ENCODE measurements at places on chromosomes 16 and 17. TPM values are rescaled to one million over a fixed set of nuclear protein-coding genes. Genes with fewer than 3 reads are reported as not detected.

GRCh38 chr16:12753203-12754023 lies 50.3 kb downstream of the CPPED1 start:
- no peak for DNase-seq

DNA sequence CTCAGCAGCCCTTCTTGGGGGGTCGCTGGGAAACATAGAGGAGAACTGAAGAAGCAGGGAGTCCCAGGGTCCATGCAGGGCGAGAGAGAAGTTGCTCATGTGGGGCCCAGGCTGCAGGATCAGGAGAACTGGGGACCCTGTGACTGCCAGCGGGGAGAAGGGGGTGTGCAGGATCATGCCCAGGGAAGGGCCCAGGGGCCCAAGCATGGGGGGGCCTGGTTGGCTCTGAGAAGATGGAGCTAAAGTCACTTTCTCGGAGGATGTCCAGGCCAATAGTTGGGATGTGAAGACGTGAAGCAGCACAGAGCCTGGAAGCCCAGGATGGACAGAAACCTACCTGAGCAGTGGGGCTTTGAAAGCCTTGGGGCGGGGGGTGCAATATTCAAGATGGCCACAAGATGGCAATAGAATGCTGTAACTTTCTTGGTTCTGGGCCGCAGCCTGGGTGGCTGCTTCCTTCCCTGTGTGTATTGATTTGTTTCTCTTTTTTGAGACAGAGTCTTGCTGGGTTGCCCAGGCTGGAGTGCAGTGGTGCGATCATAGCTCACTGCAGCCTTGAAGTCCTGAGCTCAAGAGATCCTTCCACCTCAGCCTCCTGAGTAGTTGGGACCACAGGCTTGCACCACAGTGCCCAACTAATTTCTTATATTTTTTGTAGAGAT lies 3.4 kb downstream of the STH start:
- peak; percentile 84 for DNase-seq

Gene TAT
- not detected for total RNA-seq

- DNase-seq, result no peak
These were observed 681 bp downstream of the USP43 start for GRCh38 chr17:9645851-9646545.

DNA sequence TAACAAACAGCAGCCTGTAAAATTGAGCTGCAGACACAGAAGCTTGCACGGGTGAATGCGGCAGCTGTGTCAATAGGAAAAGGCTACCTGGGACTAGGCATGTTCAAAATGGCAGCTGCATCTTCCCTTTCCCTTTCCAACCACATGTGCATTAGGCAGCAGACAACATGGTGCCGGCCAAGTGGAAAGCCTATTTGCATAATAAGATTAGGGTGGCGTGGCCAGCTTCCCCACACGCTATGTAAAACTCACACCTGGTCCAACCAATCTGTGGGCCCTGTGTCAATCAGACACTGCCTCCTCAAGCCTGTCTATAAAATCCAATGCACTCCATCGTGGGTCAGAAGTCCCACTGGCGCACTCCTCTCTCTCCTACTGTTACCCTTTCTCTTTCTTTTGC lies 61.0 kb upstream of the RBBP6 start:
- no peak for DNase-seq

GRCh38 chr17:67293251-67294203 lies 48.5 kb upstream of the HELZ start:
- peak; percentile 76 for DNase-seq

DNA sequence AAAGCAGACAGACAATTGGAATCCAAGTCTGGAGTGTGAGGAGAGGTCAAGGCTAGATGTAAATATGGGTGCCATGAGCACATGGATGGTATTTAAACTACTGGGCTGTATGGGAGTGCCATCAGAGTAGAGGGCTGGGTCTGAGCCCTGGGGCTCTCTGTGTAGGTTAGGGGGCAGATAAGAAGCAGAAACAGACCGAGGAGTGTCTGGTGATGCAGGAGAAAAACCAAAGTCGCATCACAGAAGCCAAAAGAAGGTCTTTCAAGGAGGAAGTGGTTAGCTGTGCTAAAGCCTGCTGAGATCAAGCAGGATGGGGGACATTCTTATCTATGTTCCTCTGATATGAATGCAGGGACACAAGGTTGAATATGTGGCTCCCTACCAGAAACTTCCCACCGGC lies 1.9 kb downstream of the TSEN54 start:
- no peak for DNase-seq

- peak; percentile 59 for DNase-seq
These were observed 8.1 kb upstream of the TMEM100 start for GRCh38 chr17:55730808-55731207.

DNA sequence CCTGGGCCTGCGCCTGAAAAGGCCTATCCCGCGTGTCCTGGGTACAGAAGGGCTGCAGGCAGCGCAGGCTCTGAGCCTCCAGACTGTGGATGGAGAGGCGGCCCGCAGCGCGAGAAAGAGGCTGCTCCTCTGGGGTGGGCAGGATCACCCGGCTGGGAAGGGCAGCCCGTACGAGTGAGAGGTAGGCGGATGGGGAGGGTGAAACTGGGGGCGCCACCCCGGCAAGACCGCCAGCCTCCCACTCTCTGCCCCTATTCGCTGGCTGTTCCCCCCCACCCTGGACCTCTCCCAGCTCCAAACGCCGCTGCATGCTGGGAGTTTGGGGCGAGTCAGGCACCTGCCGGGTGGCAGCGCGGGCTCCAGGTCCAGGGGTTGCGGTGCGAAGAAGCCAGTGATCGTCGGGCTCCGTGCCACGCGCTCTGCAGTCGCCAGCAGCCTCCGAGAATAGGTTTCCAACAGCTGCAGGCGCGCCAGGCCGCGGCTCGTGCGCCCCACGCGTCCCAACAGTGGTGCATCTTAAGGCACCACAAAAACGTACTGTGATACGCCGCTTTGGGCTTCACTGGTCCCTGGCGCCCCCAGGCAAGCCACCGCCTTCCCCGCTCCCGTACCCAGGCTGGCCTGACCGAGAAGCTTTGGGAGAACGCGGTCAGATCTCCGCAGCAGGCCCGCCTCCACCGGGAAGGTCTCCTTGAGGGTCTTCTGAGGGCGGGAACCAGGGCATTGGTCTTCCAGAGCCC lies 1.1 kb downstream of the NOXO1 start:
- DNase-seq, result no peak

Gene CCL1
- not detected for total RNA-seq

- DNase-seq, result no peak
These were observed 8.7 kb upstream of the COPS3 start for GRCh38 chr17:17289701-17290100.

DNA sequence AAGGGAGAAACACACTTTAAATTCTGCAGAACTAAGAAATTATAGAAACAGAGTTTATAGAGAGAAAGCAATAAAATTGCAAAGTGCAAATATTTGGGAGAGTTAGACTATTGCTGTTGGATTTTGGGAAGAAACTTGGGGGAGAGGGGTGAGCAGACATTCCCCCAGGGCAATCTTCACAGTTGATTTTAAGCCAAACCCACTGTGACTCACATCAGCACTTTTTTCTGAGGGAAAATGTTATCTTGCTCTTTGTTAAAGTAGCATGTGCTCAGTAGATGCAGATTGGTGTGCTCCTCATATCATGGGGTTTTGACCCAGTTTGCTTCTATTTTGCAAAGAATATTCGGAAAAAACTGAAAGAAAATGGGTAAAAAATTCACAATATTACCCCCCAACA lies 367.6 kb downstream of the CDH11 start:
- no peak for DNase-seq

DNA sequence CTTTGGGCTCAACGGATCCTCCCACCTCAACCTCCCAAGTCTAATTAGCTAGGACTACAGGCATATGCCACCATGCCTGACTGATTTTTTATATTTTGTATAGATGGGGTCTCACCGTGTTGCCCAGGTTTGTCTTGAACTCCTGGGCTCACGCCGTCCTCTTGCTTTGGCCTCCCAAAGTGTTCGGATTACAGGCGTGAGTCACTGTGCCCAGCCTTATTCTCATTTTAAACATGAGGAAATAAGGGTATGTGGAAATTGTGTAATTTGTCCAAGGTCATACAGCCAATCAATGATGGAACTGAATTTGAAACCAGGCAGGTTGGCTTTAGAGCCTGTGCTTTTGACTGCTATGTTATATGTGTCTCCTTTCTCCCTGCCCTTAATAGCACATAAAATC lies 27.4 kb upstream of the AQP8 start:
- no peak for DNase-seq

Gene FOXF1
- total RNA-seq, result 44.6 TPM

DNA sequence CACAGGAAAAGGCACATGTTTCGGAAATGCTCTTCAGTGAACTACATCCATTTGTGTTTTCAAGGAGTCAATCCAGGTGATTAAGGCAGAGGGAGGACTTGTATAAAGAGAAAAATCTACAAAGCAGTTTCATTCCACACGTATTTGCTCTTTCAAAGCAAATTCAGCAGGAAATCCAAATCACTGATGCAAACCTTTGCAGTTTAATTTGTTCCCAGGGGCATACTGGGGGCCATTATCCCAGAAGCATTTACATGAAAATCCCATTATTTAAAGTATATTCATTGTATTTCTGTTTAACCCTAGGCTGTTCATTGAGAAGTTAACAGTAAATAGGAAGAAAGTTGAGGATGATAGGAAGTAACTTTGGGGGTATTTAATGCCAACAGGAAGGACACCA lies 147.9 kb downstream of the PMP22 start:
- no peak for DNase-seq

- peak; percentile 35 for DNase-seq
These were observed 2.0 kb downstream of the CD300LB start for GRCh38 chr17:74529243-74529642.

Gene GH1
- total RNA-seq, result not detected

GRCh38 chr17:76357597-76358158 lies 4.0 kb upstream of the PRPSAP1 start:
- no peak for DNase-seq

DNA sequence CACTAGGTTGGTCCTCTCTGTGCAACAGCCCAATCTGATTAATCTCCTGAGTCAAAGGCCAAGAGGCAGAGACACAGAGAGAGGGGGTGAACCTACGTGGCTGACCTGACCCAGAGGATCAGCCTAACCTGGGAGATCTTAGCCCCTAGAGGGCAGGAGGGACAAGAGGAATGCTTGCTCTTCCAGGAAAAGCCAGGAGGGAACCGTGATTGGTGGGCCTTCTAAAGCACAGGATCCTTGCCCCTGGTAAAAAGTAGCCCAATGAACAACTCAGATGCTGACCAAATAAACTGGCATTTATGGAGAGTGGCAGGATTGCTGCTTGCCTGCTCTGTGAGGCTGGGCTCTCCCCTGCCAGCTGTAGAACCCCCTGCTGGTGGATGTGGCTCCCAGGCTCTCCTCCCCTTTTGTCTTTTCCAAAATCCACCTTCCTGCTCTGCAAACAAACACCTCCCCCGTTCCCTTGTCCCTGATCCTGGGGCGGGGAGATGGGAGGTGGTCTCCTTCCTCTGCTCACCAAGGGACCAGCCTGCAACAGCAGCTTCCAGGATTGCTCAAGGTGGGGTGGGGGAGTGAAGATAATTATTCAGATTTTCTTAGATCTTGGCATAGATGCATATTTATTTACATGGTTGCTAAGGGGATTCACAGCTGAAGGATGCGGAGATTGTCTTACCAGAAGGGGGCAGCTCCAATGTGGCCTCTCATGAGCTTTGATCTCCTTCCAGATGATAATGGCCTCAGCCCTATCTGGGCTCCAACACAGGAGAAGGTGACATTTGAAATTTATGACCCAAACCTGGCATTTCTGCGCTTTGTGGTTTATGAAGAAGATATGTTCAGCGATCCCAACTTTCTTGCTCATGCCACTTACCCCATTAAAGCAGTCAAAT lies 71.9 kb downstream of the SDR42E1 start:
- DNase-seq, result no peak

DNA sequence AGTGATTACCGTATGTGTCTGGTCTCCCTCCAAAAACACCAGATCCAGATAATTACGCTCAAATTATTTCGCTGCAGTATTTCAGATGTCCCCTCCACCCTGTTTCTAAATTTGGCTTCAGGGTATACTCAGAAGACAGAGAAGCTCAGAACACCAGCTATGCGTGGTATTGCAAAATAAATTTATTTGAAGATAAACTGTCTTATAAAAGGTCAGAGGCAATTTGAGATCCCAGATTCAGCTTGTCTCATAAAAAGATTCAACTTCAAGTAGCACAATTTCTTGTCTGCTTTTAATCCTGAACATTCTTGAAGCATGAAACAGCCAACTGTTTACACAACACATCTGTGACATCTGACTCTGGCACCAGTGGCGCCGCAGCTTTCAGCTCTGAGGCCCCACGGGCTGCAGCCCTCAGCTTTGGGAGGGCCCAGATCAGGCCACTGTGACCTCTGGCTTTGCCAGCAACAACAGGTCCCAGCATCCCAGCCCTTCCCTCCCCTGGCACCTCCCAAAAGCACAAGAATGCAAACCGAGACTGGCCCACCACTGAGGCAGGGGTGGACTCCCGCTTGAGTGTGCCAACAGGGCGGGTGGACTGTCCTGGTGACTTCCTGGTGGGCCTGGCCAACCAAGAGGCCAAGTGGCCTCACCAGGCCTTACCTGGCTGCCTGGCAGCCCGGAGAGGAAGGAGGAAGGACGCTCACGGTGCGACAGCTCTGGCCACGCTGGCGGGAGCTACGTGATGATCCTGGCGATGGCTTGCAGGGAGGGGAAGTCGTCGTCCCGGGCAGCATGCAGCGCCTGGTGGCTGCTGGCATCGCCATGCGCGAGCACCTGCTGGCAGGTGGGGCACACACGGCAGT lies 8.0 kb downstream of the SYNGR3 start:
- DNase-seq, result no peak

GRCh38 chr17:66995944-66996343 lies 31.4 kb downstream of the CACNG4 start:
- DNase-seq, result no peak

GRCh38 chr16:57754354-57755060 lies 18.9 kb downstream of the KATNB1 start:
- no peak for DNase-seq

Gene GRB7
- total RNA-seq, result not detected

- DNase-seq, result no peak
These were observed 74.0 kb upstream of the XYLT1 start for GRCh38 chr16:17544785-17545184.

Gene PPP1R27
- total RNA-seq, result not detected

- DNase-seq, result no peak
These were observed 581 bp downstream of the SNRNP25 start for GRCh38 chr16:54237-54581.

- no peak for DNase-seq
These were observed 72.6 kb downstream of the MGAT5B start for GRCh38 chr17:76940738-76941350.

- no peak for DNase-seq
These were observed 70.9 kb upstream of the ARL4D start for GRCh38 chr17:43327834-43328420.

DNA sequence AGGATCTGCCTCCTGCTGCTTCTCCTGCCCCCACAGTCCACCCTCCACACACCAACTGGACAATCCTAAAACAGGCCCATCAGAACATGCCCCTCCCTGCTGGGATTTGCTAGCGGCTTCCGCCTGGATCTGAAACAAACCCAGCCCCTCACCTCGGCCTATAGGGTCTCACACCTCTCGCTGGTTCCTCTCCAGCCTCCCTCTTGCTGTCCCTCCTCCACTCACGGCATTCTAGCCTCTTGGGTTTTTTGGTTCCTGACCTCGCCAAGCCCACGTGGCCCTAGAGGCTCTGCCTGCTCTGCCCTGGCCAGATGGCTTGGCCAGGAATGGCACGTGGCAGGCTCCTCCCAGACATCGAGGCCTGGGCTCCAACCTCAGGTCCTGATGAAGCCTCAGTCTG lies 15.7 kb upstream of the MTSS2 start:
- DNase-seq, result no peak

All from sigmoid colon (tissue), 7 donors.